Glutamatergic neuron (in vitro differentiated cells): ENCODE measurements at places on chromosomes 5 and 9. TPM values are rescaled to one million over a fixed set of nuclear protein-coding genes. Genes with fewer than 3 reads are reported as not detected.

ANKRD18B gene
- total RNA-seq = 5.0 TPM

PCDHB2 gene
- 103 TPM for total RNA-seq

SCGB3A1 gene
- total RNA-seq = not detected

PCDHA11 gene
- 23.2 TPM for total RNA-seq

SOHLH1 gene
- not detected for total RNA-seq

PCDHGA4 gene
- 8.2 TPM for total RNA-seq

PCDHAC2 gene
- total RNA-seq = 6.0 TPM

DIAPH1 gene
- 51.6 TPM for total RNA-seq

WNK2 gene
- total RNA-seq = 336 TPM

PHYHD1 gene
- 4.4 TPM for total RNA-seq

ABO gene
- not detected for total RNA-seq

DNM1 gene
- total RNA-seq = 276 TPM

PRLR gene
- total RNA-seq = not detected

DNAJC25 gene
- 7.4 TPM for total RNA-seq

TMC1 gene
- not detected for total RNA-seq

F12 gene
- total RNA-seq = 5.4 TPM

MYMK gene
- not detected for total RNA-seq

PRDM9 gene
- not detected for total RNA-seq

IL3 gene
- not detected for total RNA-seq

MYORG gene
- total RNA-seq = 4.6 TPM

CDC25C gene
- total RNA-seq = 3.2 TPM

GDNF gene
- total RNA-seq = 0.51 TPM

ANKRD34B gene
- total RNA-seq = not detected

FYB1 gene
- total RNA-seq = not detected

DNAH5 gene
- total RNA-seq = 0.20 TPM

SLC36A3 gene
- not detected for total RNA-seq

CCDC152 gene
- total RNA-seq = 13.4 TPM

DDX31 gene
- total RNA-seq = 8.7 TPM

SV2C gene
- 17.8 TPM for total RNA-seq

PCDHGA10 gene
- 16.6 TPM for total RNA-seq

PCDHB13 gene
- 12.7 TPM for total RNA-seq

PTGES gene
- 1.0 TPM for total RNA-seq

SPINK4 gene
- not detected for total RNA-seq

AIF1L gene
- total RNA-seq = 16.7 TPM

EQTN gene
- not detected for total RNA-seq

GFI1B gene
- total RNA-seq = not detected

SPATA31C1 gene
- total RNA-seq = not detected

HMCN2 gene
- 9.3 TPM for total RNA-seq

PDZD2 gene
- 23.3 TPM for total RNA-seq

INSL6 gene
- not detected for total RNA-seq
